Stimulated activated CD8-positive, alpha-beta memory T cell treated with anti-CD3 and anti-CD28 coated beads, Interleukin-7, amount 100 ng/mL, for 24 hours (primary cell): ENCODE measurements at places on chromosomes 1 and 21.

GRCh38 chr1:169025412-169025811 is 81.1 kb upstream of the ATP1B1 start:
- DNase-seq, result no peak

GRCh38 chr1:15825800-15826199 is 18.4 kb upstream of the UQCRHL start:
- no peak for DNase-seq

GRCh38 chr1:42593486-42594100 is 64.6 kb upstream of the PPIH start:
- DNase-seq, result no peak

- no peak for DNase-seq
Measured at GRCh38 chr1:165501330-165501969, 42.4 kb upstream of the LRRC52 start.

DNA sequence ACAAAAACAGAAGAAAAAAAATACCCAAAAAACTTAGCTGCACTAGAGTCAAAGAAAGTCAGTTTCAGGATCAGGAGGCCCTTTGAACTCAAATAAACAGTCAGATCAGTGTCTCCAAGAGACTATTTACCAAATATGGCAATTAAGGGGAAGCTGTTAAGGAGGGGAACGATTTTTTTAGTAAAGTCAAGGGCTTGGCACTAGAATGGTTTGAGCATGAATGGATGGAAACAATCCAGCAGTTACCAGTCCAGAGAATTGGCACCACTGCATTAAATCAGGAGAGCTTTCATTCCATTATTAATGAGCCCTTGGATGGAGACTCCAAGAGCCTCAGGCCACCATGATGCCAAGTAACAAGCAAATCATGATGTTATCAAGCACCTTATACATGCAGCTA is 7.2 kb downstream of the TRAPPC3 start:
- DNase-seq, result no peak
